Activated T-cell treated with anti-CD3 and anti-CD28 coated beads, Interleukin-2, amount 50 U/mL, for 72 hours (primary cell): ENCODE measurements at places on chromosomes 1 and 21. TPM values are rescaled to one million over a fixed set of nuclear protein-coding genes. Genes with fewer than 3 reads are reported as not detected.
A peak's percentile ranks its signal among the peaks of the same experiment; 100 is the strongest.

The FCGR3B gene
- not detected for total RNA-seq

The KPRP gene
- total RNA-seq, result not detected

The COL24A1 gene
- total RNA-seq, result 0.12 TPM

The BSDC1 gene
- total RNA-seq, result 50.6 TPM

The PARP1 gene
- 184 TPM for total RNA-seq

The PKLR gene
- not detected for total RNA-seq

The IFNLR1 gene
- total RNA-seq, result 19.2 TPM

The PTGER3 gene
- total RNA-seq, result 0.05 TPM

The SEC16B gene
- total RNA-seq, result not detected

The TMEM54 gene
- 1.4 TPM for total RNA-seq

The ST6GALNAC5 gene
- not detected for total RNA-seq

The CYP4B1 gene
- total RNA-seq, result not detected

The ATAD3C gene
- 3.7 TPM for total RNA-seq

The ELF3 gene
- total RNA-seq, result 0.76 TPM

DNA sequence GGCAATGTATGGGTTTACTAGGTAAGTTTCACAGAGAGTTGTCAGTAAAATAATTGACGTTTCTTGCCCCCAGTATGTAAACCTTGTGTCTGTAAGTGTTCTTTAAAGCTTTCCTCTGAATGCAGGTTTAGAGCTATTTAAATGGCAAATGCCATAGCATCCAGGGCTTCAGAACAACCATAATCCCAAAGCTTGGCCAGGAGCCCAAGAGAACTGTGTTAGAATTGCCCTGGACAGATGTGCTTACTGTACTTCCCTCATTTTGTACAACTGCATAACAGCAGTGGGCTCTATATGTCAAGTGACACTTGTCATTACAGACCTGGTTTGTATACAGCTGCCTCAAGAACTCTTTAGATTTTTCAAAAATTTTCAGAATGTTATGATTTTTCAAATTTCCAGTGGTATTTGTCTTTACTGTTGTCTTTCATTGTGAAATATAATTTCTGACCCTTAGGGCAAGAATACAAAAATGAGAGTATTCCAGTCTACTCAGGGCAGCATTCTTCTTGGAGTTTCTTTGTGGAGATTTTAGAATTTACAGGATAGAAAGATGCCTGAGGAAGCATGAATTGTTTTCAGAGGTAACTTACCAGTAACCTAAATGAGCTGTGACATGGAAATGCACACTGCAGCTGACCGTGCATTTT lies 136.9 kb upstream of the L1TD1 start:
- no peak overlapping the region for H3K27ac ChIP-seq
- no peaks in the 10 kb centered on the region for H3K36me3 ChIP-seq
- no peaks in the 10 kb centered on the region for H3K27me3 ChIP-seq
- DNase-seq, result no peak
- H3K4me3 ChIP-seq, result no peak overlapping the region
- H3K4me1 ChIP-seq, result no peaks in the 10 kb centered on the region

GRCh38 chr1:84967666-84968065 lies 29.2 kb downstream of the MCOLN2 start:
- no peak overlapping the region for H3K4me3 ChIP-seq
- H3K36me3 ChIP-seq, result peaks cover 3% of the 10 kb centered on the region
- H3K27ac ChIP-seq, result peak overlapping the region; percentile 65

GRCh38 chr1:107669996-107670395 lies 295.0 kb downstream of the VAV3 start:
- no peaks in the 10 kb centered on the region for H3K4me1 ChIP-seq
- DNase-seq, result no peak
- H3K27ac ChIP-seq, result no peak overlapping the region
- H3K27me3 ChIP-seq, result no peaks in the 10 kb centered on the region

DNA sequence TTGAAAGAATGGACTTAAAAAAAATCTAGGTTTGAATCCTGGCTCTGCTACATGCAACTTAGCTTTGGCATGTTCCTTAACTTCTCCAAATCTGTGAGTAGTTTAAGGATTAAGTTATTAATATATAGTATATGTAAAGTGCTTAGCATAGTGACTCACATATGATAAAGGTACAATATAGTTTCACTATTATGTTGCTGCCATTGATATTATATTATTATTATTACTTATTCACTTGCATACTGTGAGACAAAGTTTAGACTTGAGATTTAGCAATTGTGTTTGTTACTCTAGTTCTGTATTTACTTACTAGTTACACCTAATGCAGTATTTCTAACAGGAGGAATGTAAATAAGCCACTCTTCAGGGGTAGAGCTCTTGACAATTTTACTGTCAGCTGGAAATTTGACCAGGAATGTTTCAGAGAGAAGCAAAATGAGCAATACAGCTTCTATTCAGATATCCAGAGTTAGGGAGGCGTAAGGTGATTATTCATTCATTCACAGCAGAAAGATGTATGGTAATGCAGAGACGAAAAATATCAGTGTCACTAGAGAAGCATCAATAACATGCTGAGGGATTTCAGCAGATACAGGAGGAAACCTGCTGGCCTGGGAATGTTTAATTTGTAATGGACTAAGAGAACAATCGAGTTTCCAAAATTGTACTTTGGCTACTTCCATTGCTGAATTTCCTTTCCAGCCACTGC lies 25.5 kb downstream of the RGS7 start:
- H3K27me3 ChIP-seq, result no peaks in the 10 kb centered on the region
- no peak for DNase-seq
- H3K36me3 ChIP-seq, result no peaks in the 10 kb centered on the region
- H3K4me3 ChIP-seq, result no peak overlapping the region

DNA sequence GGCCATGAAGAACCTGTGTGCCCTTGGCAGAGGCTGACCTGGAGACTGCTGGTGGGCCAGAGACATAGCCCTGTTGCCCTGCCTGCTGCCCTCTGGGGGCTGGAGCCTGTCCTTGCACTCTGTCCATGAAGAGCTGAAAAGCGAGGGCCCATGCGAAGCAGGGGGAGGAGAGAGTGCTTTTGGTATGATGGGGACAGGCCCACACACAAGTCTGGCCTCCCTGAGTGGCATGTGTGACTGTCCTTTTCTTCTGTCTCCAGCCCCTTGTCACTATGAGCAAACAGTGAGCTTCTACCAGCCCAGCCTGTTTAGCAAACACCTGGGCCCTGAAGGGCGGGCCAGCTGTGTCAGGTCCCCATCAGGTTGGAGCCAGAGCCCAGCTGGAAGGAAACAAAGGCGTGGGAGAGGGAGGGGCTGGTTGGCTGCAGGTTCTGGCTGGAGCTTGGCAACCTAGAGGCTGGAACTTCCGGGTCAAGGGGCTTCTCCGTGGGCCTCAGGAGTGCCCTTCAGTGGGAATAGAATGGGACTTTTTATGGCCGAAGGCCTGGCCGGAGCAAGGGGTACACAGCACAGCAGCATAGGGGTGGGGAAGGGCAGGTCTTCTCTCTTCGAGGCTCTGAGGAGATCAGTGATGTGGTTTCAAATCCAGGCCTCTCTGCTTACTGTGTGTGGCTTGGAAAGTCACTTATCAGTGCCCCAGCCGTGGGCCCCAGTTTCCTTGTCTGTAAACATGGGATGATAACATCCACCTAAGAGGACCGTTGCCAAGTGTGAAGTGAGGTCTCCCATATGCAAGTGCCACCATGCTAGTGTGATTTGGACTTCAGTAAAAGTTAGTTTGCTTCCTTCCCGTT lies 14.3 kb downstream of the QSOX1 start:
- H3K27ac ChIP-seq, result no peak overlapping the region
- DNase-seq, result peak; percentile 31
- no peaks in the 10 kb centered on the region for H3K36me3 ChIP-seq
- H3K4me3 ChIP-seq, result no peak overlapping the region
- no peaks in the 10 kb centered on the region for H3K27me3 ChIP-seq

- H3K4me3 ChIP-seq, result peak overlapping the region; percentile 47
- no peaks in the 10 kb centered on the region for H3K27me3 ChIP-seq
- peaks cover 41% of the 10 kb centered on the region for H3K4me1 ChIP-seq
These were observed 12.0 kb downstream of the AKT3 start for GRCh38 chr1:243837907-243838535.

- H3K36me3 ChIP-seq, result no peaks in the 10 kb centered on the region
- H3K27ac ChIP-seq, result no peak overlapping the region
- DNase-seq, result peak; percentile 23
- H3K4me1 ChIP-seq, result peaks cover 16% of the 10 kb centered on the region
- H3K4me3 ChIP-seq, result no peak overlapping the region
These were observed 3.4 kb downstream of the MYOM3 start for GRCh38 chr1:24108334-24109165.

- no peaks in the 10 kb centered on the region for H3K27me3 ChIP-seq
- DNase-seq, result no peak
- H3K27ac ChIP-seq, result no peak overlapping the region
- H3K4me3 ChIP-seq, result no peak overlapping the region
- no peaks in the 10 kb centered on the region for H3K4me1 ChIP-seq
- H3K36me3 ChIP-seq, result no peaks in the 10 kb centered on the region
These were observed 761.0 kb upstream of the CXADR start for GRCh38 chr21:16751695-16752474.

DNA sequence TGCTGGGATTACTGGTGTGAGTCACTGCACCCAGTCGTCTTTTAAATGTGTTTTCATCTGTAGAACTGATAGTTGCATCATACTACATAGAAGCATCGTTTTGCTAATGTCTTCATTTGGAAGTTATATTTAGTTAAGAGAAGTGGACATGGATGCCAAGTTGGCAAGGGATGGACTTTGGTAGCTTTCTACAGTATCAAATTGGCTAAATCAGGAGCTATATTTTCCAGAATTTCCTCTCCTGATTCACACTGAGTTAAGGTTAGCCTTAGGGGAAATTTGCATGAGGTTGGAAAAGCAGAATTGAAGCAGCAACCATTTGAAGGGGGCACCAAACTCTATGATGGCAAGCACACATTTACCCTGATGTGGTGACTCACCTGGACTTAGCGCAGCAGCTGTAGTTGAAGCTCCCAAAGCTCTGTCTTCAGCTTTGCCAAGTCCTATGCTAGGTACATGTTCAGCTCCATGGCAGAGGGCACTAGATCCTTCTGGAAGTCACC lies 43.9 kb downstream of the DUSP10 start:
- DNase-seq, result no peak
- no peak overlapping the region for H3K4me3 ChIP-seq
- H3K27me3 ChIP-seq, result no peaks in the 10 kb centered on the region
- peak overlapping the region; percentile 24 for H3K27ac ChIP-seq
- H3K4me1 ChIP-seq, result peaks cover 9% of the 10 kb centered on the region
- peaks cover 15% of the 10 kb centered on the region for H3K36me3 ChIP-seq

GRCh38 chr1:85454214-85454613 lies 10.7 kb downstream of the DDAH1 start:
- no peaks in the 10 kb centered on the region for H3K36me3 ChIP-seq
- DNase-seq, result no peak
- no peak overlapping the region for H3K27ac ChIP-seq
- no peaks in the 10 kb centered on the region for H3K4me1 ChIP-seq
- H3K27me3 ChIP-seq, result peaks cover 33% of the 10 kb centered on the region
- H3K4me3 ChIP-seq, result no peak overlapping the region

- no peaks in the 10 kb centered on the region for H3K27me3 ChIP-seq
- H3K27ac ChIP-seq, result peak within 1 kb of the TSS; percentile 96
- peaks cover 7% of the 10 kb centered on the region for H3K36me3 ChIP-seq
- peak; percentile 76 for DNase-seq
- peak within 1 kb of the TSS; percentile 100 for H3K4me3 ChIP-seq
These were observed at the start of gene ITGB2 for GRCh38 chr21:44920694-44921604. Gene ITGB2 (minus strand): TSS chr21:44920899. CDS start chr21:44910782, 10,117 bp downstream.

- no peaks in the 10 kb centered on the region for H3K36me3 ChIP-seq
- DNase-seq, result no peak
- H3K27me3 ChIP-seq, result no peaks in the 10 kb centered on the region
- no peak overlapping the region for H3K4me3 ChIP-seq
These were observed 110.0 kb downstream of the AMY1C start for GRCh38 chr1:103859721-103860120.

DNA sequence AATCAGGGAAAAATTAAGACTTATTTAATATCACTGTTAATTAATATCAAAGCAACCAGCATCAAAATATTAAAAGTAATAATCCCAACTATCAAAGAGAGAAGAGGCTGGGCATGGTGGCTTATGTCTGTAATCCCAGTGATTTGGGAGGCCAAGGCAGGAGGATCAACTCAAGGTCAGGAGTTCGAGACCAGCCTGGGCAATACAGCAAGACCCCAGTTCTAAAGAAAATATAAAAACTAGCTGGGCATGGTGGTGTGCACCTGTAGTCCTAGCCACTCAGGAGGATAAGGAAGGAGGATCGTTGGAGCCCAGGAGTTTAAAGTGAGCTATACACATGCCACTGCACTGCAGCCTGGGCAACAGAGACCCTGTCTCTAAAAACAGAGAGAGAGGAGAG lies 43.2 kb downstream of the AHCTF1 start:
- H3K27ac ChIP-seq, result no peak overlapping the region
- peaks cover 46% of the 10 kb centered on the region for H3K36me3 ChIP-seq
- no peak for DNase-seq
- H3K4me1 ChIP-seq, result peaks cover 8% of the 10 kb centered on the region
- no peaks in the 10 kb centered on the region for H3K27me3 ChIP-seq
- no peak overlapping the region for H3K4me3 ChIP-seq

DNA sequence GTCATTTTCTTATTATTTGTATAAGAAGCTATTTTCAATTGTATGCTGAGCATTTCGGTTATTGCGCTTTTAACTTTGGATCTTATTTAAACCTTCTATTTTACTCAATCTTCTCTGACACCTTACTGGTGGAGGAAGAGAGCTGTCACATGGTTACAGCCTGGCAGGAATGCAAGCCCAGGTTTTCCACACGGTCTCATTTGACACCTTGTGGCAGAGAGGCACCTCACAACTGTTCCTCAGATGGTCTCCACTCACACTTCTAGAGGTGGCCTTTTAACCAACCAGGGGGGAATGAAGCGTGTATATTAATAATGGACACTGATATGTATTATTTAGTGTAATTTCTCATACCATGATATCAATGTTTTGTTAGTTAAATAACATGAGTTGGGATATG lies 9.6 kb downstream of the OR2T33 start:
- no peaks in the 10 kb centered on the region for H3K27me3 ChIP-seq
- no peak overlapping the region for H3K4me3 ChIP-seq
- DNase-seq, result no peak
- H3K36me3 ChIP-seq, result no peaks in the 10 kb centered on the region

GRCh38 chr1:56286506-56286905 lies 292.9 kb downstream of the PLPP3 start:
- H3K27me3 ChIP-seq, result no peaks in the 10 kb centered on the region
- DNase-seq, result no peak
- H3K36me3 ChIP-seq, result no peaks in the 10 kb centered on the region
- no peak overlapping the region for H3K27ac ChIP-seq
- H3K4me3 ChIP-seq, result no peak overlapping the region

DNA sequence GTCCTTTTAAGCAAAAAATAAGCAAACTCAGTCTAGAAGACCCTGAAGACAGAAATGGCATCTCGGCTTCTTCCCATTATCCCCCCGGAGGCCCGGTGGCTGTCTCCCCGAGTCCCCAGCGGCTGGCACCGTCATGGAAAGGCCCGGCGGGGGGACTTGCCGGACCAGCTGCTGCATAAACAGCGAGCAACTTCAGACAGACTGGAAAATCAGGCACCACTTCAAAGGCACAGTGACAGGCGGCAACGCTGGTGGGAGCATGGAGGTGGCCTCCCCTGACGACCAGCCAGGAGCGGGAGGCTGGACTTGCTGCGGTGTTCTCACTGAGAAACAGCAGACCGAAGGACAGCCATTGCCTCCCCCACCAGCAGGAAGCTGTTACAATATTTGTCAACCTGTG lies 18.4 kb upstream of the C1QA start:
- no peak for DNase-seq
- H3K4me3 ChIP-seq, result no peak overlapping the region
- peaks cover 40% of the 10 kb centered on the region for H3K27me3 ChIP-seq
- no peaks in the 10 kb centered on the region for H3K36me3 ChIP-seq
- no peaks in the 10 kb centered on the region for H3K4me1 ChIP-seq
